WTC11 (cell line): ENCODE measurements at places on chromosomes 16 and 17. TPM values are rescaled to one million over a fixed set of nuclear protein-coding genes. Genes with fewer than 3 reads are reported as not detected.
A peak's percentile ranks its signal among the peaks of the same experiment; 100 is the strongest.

LAT gene
- 2.0 to 5.6 TPM (median 3.5 TPM) in 3 replicates for total RNA-seq

TP53TG3C gene
- not detected in 3 replicates for total RNA-seq

DNA sequence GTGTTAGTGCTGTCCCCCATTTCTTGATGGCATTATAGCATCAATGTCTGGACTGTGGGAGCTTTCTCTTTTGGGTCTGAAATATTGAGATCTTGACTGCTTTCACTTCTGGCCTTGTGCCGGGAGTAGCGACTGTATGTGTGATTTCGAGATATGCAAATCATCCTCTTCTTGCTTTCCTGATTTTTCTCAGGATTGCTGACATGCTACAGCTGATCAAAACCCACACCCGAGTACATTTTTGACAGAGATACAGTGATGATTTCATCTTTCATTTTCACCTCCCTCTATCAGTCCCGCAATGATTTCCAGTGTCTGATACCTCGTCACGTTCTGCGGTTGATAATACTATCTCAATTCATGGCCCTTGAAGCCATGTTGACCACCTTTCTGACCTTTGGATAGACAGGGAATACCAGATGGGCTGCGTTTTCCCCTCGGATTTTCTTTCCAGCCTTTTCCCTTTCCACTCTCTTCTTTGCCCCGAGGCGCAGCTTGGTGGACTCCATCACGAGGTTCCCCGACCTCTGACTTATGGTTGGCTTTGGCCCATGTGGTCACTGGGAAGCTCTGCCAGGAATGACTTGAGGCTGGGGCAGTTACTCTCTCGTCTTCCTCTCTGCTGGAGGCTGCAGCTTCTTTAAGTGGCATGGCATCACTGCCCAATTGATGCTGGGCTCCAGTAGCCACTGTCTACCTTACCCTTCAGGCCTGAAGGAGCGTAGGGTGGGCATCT, 184.4 kb downstream of the SNX29 start:
- DNase-seq, result no peak

DNA sequence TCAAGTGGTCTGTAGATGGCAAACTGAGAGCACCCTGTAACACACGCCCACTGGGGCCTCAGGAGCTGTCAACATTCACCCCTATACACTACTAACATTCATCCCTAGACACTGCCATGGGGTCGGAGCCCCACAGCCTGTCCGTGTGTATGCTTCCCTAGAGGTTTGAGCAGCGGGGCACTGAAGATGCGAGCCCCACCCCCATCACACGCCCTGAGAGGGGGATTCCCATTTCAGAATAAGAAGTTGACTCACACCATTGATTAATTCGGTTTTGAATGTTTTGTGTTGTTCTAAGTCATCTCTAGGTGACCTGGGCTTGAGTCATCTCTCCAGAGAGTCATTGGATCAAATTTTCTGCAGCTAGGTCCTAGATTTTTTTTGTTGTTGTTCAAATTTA, 37.3 kb upstream of the MMD start:
- DNase-seq, result no peak

- DNase-seq, result no peak
Observed at GRCh38 chr16:83942815-83943515, 10.1 kb upstream of the OSGIN1 start.

CPPED1 gene
- total RNA-seq, result 7.7 to 9.2 TPM (median 8.8 TPM) in 3 replicates

- DNase-seq, result no peak
Observed at GRCh38 chr17:6028294-6028693, 41.9 kb upstream of the WSCD1 start.

SLC6A2 gene
- total RNA-seq, result 0.16 to 0.30 TPM (median 0.20 TPM) in 3 replicates

DNA sequence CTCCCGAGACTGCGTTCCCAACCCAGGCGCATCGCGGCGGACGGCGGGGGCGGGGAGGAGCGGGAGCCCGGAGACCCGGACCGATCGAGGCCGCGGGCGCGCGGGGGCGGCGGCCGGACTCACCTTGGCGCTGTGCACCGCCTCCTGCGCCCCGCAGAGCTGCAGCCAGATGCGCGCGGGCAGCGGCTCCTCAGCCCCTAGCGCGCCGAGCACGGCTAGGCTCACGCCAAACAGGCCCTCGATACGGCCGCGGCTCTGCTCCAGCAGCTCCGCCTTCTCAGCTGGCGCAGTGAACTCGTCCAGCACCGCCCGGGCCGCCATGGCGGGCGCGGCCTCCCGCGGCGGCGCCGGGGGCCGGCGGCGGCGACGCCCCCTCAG, 339 bp downstream of the N4BP1 start:
- DNase-seq, result peak; percentile 56

GRCh38 chr16:87721622-87722585, 43.9 kb downstream of the KLHDC4 start:
- DNase-seq, result no peak

GRCh38 chr17:82519971-82520903, 705 bp downstream of the FOXK2 start:
- DNase-seq, result peak; percentile 29

DNA sequence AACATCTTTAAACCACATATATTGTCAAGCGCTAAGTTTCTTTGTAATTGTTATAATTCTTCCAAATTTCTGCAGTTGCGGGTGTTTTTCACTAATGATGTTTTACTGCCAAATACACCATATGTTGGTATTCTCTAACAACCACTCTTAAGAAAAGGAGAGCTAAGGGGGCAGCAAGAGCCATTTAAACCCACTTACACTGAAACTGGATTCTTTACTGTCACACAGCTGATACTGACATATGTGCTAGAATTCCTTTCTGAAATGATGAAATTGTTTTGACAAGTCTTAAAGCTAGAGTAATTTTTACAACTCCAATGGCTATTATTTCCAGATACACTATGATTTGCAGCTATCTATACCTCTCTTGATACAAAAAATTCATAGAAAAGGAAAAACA, 483.1 kb downstream of the CDH11 start:
- no peak for DNase-seq

- no peak for DNase-seq
Observed at GRCh38 chr16:56628486-56629350, 3.1 kb downstream of the MT1E start.
